ENCODE measurements at places on chromosomes 7 and 10.

- no peak for DNase-seq
These were observed 114.4 kb upstream of the CREB5 start for GRCh38 chr7:28297801-28298459.

- DNase-seq, result peak; percentile 62
These were observed 137.2 kb downstream of the ARID5B start for GRCh38 chr10:62038609-62039190.

DNA sequence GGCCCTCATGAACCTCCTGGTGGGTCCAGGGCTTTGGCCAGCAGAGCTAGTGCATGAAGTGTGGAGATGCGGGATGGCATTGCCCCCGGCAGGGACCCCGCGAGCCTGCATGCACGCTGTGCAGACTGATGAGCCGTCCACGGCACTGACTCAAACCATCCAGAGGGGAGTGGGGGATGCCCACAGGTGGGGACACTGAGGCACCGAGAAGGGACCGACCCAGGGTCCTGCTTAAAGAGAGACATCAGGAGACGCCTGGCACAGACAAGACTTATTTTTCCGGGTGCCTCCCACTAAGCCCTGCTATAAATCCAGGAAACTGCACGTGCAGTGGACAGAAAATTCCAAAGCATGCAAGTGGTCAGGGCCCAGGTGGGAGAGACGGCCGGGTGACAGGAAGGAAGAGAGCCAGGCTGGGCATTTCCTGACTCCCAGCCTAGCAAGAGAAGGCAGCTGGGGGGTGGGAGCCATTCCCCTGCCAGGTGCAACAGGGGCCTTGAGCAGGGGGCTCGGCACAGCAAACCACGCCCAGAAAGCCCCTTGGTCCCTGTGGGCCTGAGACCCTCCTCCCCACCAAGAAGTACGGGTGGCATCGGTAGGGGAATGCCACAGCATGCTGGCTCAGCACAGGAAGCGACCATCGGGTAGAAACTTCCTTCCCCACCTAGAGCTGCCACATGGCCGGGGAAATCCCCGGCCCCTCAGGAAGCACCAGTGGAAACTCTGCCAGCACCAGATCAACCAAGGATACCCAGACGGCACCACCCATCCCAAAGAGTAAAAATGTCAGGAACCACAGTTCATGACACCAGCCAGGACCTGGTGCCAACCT, 91.5 kb downstream of the FOXL3 start:
- DNase-seq, result peak; percentile 44

DNA sequence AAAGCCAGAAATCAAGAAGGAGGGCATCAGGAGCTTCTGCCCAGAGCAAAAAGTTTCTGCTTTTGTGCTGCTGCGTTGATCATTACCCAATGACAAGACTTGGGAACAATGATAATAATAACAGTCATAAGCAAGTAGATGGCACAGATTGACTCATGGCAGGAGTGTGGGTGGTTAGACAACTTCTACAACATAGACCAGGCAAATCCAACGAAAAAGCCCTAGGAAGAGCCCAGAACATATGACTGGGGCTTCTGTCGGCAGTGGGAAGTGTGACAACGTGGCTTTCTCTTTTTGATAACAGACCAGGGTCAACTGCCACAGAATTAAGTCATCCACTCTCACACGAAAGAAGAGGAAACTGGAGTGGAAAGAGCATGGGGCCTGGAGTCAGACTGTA, 85.4 kb upstream of the TRIL start:
- no peak for DNase-seq

DNA sequence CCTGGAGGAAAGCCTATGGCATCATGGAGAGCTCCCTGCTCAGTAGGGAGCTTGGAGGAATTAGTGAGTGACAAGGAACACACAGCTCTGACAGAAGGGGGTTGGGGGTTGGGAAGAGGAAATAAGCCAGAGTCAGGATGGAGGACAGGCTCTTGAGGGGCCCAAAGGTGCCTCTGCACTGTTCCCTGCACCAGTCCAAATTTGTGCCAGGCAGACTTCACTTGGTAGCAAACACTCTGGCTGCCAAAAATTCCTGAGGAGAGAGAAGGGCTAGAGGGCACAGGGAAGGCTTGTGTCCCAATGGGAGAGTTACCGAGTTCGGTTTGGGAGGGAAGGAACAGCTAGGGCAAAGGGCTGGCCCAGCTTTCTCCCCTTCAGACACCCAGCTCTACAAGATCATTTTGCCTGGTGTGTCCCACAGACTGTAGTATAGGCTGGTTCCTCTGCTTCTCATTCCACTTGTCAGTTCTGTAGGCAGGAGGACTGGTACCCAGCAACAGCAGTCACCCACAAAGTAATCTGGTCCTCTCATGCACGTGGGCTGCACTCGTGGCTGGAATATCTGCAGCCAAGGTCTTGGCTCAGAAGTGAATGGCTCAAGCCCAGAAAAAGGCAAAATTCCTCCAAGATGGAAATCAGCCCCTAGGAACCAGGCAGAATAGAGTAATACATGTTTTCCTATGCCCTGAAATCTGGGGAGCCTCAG, 8.0 kb upstream of the KCNIP2 start:
- no peak for DNase-seq

DNA sequence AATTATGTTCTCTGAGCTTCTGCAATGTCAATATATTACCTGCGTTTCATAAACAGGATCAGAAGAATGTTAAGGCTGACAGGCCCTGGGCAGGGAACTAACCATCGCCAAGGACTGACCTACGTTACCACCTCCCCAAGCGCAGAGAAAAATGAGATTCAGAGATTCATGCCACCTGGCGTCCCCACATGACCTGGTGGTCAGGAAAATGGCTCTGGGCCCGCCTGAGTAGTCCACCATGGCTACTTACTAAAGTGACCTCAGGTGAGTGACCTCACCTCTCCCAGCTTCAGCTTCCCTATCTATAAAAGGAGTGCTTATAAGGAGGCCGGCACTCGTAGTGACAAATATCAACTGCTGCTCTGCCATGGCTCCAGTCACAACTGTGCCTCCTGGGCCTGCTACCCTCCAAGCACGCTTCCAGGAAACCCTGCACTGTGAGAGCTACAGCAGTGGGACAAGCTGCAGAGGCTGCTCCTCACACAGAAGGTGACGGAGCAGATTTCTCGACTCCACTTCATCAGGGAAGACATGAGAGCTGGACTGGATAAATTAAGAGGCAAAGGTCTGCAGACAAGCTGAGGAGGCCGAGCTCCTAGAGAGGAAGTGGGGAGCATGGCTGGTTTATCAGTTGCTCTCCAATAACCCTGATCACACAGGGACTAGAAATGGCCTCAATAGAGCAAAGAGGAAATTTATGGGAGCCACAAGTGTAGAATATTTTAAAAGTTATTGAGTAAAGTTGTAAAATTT, 103.0 kb downstream of the RNF216 start:
- DNase-seq, result no peak

GRCh38 chr10:104895981-104896380, 254.9 kb downstream of the SORCS3 start:
- no peak for DNase-seq

DNA sequence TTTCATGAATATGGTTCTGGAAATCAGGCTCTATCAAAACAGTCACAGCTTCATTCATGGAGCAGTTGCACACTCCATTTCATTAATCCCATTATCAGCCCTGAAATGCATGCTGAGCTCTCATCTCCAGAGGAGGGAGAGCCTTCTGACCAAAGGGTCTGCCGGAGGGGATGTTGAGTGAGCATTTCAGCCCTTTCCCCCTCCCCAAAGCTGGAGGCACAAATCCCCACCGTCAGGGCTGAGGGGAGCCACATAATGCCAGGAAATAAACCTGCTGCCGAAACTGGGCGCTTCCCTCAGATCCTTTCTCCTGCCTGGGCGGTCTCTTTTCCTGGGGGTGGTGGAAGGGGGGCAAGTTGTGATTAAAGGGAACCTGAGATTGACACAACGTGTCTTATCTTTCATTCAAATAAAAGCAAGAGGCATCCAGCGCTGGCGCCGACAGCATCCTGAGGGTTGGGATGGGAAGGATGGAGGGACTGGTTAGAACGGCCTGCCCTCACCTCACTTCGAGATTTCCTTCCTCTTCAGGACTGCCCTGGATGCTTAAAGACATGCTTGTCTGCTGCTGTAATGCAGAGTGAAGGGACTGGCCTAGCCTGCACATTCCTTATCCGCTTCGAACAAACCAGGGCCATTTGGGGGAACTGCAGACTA, 71.6 kb downstream of the TLL2 start:
- DNase-seq, result no peak

DNA sequence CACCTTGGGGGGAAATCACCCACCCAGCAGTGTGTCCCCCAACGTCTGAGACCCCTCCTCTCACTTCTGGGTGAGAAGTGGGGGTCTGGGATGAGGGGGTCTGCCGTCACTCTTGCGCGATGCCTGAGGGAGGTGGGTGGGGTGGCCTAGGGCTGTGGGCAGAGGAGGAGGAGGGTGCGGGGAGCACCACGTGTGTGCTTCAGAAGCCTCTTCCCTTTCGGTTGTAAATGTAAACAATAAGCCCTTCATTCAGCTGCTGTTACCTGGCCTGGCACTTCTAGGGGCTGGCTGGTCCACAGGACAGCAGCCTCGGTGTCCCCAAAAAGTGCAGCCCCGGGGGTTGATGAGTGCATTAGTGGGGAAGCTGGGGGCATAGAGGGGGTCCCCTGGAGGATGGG, 1.3 kb downstream of the CLIP2 start:
- DNase-seq, result no peak

GRCh38 chr7:6273380-6273837, 985 bp upstream of the CYTH3 start:
- DNase-seq, result no peak

GRCh38 chr10:108180878-108181277, 1016.4 kb upstream of the SORCS1 start:
- DNase-seq, result no peak

DNA sequence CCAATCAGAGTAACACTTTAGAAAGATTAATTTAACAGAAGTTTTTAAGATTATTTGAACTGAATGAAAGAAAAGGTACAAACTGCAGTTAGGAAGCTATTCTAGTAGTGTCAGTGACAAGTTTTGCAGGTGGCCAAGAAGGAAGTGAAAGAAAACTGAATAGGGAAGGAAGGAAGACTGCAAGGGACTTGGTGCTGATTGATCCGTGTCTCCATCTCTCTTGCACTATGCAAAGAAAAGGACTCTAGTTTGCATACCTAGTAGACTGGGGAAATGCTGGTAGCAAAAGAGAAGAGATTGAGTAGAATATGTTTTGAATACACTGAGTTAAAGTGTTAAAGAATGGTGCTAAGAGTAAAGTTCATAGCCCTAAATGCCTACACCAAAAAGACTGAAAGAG, 33.0 kb downstream of the OR6V1 start:
- no peak for DNase-seq

- DNase-seq, result no peak
These were observed 21.1 kb downstream of the C7orf33 start for GRCh38 chr7:148611692-148612091.

DNA sequence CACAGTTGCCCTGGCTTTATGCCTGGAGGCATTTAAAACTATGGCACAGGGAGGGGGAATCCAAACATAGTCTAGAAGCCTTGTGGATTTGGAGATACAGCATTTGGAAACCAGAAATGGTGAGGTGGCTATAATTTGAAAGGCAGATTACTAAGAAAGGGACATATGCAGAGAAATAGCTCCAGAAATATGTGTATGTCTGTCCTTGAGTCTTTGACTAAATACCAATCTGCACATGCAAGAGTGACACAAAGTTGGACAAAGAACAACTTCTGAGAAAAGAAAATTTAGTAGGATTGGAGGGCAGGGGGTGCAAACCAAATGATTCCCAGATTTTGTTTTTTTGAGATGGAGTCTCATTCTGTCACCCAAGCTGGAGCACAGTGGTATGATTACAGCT, 229.6 kb downstream of the TMEM26 start:
- no peak for DNase-seq

DNA sequence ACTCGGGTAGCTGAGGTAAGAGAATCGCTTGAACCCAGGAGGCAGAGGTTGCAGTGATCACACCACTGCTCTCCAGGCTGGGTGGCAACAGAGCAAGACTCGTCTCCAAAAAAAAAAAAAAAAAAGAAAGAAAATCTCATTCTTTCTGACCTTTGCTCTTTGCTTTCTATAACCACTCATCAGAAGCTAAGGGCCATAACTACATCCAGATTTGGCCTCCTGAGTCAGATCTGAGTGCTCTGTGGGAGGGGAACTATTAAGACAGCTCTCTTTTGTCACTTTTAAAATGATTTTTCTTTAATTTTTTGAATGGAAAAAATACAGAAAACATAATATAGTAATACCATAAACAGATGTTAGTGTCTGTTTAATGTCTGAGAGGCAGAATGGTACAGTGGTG, 210.1 kb downstream of the KIAA1217 start:
- no peak for DNase-seq

DNA sequence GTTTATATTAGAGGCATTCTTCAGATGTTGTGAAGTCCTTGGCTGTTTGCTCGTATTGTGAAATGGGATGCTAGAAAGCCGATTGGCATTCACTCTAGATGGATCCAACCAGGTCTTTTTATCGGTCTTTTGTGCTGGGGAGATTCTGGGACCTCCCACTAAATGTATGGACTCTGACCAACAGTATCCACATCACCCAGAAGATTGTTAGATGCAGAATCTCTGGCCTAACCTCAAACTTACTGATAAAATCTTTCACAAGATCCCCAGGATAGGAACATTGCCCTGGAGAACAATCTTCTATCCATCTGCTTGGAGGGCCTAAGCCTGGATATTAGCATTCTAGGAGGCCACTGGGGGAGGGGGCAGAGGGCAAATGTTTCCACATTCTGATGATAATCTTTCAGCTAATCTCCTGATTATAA, 160.9 kb downstream of the PLXDC2 start:
- no peak for DNase-seq

Data from psoas muscle (tissue), 8 donors.